ENCODE measurements at places on chromosomes 3 and 15. TPM values are rescaled to one million over a fixed set of nuclear protein-coding genes. Genes with fewer than 3 reads are reported as not detected.
A peak's percentile ranks its signal among the peaks of the same experiment; 100 is the strongest.

The VIPR1 gene
- total RNA-seq = 9.1 TPM

The CHRNA7 gene
- total RNA-seq = 0.55 TPM

The MGLL gene
- 2.2 TPM for total RNA-seq

The CDHR4 gene
- not detected for total RNA-seq

The SAMMSON gene
- not detected for total RNA-seq

The CPN2 gene
- not detected for total RNA-seq

The ALDH1A3 gene
- total RNA-seq = not detected

The NUSAP1 gene
- total RNA-seq = 281 TPM

The CKMT1A gene
- not detected for total RNA-seq

The SIDT1 gene
- total RNA-seq = 34.8 TPM

DNA sequence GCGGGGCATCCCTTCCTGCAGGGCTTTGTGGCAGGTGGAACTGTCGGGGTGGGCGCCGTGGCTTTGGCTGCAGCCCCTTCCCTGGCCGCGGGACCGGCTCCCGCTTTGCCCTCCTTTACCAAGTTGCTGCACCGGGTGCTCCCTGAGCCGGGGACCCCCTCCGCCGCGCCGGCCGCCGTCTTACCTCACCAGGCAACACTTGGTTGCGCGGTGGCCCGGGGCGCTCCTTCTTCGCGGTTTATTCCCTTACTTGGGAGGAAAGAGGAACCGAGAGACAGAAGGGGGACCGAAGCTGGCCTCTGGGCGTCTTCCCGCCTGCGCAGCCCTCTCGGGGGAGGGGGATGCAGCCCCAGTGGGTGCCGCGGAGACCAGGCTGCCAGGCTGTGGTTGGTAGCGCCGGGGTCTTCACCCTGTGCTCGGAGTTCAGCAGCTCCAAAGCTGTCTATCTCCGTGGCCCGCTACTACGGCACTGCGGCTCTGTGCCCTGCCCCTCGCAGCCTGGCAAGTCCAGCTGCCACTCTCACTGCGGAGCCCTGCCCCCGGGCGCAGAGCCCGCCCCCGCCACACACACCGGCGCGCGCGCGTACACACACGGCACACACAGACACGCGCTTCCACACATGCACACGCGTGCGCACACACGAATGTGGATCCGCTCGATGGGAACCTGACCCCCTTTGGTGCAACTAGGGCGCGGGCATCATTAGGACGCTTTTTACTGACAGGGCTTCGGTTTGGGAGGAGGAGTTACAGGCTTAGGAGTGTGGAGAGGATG is at the start of gene DGKG:
TSS of gene DGKG (minus strand) at position 473 of the 775 bp plus-strand sequence. CDS start 41,775 bp downstream, outside the sequence.
- peak; percentile 26 for DNase-seq

- DNase-seq = no peak
These were observed 19.9 kb upstream of the TPM1 start for GRCh38 chr15:63022663-63023062.

GRCh38 chr3:58215317-58216025 is 4.7 kb upstream of the DNASE1L3 start:
- DNase-seq = no peak

DNA sequence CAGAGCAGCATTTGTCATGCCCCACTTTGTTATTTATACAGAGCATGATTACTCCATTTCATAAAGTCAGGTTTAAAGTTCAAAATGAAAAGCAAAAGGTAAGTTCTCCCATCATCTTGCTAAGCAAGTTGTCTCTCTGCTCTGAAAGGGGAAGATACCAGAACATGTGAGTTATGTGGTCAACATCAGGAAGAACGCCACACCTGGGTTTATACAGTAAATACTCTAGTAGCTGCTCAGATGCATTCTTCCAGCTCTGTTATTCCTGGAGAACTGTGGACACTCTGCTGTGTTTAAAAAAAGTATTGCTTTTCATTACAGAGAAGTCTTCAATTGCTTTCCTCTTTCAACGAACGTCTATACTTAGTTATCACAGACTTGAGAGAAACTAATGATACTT is 145.7 kb downstream of the PLCL2 start:
- DNase-seq = no peak

- DNase-seq = no peak
These were observed 2.0 kb downstream of the ABTB1 start for GRCh38 chr3:127674790-127675189.

- no peak for DNase-seq
These were observed 265.2 kb downstream of the SUCLG2 start for GRCh38 chr3:67389176-67389575.

DNA sequence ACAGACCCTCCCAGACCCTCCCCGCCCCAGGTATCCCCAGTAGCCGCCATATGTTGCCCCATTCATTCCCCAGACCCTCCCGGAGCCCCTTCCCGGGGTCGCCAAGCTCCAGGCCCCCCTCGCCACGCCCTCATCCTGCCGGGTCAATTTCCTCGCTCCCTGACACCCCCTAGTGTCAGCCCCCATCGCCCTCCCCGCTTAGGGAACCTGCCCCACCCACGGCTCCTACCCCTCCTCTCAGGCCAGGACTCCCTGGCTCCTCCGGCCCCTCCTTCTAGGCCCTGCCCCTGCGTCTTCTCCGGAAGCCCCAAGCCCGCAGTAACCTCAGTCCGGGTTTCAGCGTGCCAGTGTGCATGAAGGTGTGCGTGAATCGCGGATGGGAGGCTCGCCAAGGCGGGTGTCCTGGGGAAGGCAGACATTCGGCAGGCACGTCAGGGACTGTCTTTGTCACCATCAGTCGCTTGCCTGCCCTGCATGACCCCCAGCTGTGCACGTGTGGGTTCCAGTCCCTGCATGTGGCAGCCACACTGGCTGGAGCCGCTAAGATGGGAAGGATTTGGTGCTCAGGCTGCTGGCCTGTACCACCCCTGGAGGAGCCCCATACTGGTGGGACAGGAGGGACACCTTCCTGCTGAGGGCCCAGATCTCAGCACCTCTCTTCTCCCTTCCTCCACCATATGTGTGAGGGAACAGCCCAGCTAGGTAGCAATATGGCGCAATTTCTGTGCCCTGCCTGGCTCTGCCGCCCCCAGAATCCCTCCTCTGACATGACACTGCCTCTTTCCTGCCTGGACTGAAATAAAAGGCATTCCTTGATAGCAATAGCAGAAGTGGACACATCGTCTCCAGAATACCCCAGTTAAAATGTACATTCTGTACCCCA is 693 bp downstream of the DISP2 start:
- peak; percentile 58 for DNase-seq

GRCh38 chr3:45080824-45081223 is 54.7 kb downstream of the CLEC3B start:
- DNase-seq = no peak

DNA sequence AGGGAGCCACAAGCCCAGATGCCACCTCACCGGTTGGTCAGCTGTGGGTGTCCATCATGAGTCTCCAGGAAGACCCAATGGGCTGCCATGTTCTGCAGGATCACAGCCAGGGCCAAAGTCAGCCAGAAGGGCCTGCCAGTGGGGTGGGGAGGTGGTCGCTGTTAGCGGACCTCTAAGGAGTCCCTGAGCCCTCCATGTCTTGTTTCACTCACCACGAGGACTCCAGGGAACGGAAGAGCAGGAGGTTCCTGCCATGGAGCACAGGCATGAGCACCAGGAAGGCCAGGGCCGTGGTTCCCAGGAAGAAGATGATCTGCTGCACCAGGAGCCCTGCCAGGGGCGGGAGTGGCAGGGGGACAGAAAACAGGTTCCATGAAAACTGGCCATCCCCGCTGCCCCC is 8.6 kb downstream of the ISLR start:
- DNase-seq = no peak

GRCh38 chr3:37064747-37065146 is 71.4 kb downstream of the MLH1 start:
- no peak for DNase-seq

Data from activated CD8-positive, alpha-beta T cell treated with anti-CD3 and anti-CD28 coated beads, Interleukin-2, amount 10 ng/mL, durations not matched to agents 7 days and 5 days (primary cell).